CD8-positive, alpha-beta memory T cell (primary cell): ENCODE measurements at places on chromosomes 5 and 9.

GRCh38 chr5:128329386-128329939 is 208.6 kb downstream of the FBN2 start:
- no peak for DNase-seq

- DNase-seq: no peak
Measured at GRCh38 chr5:58543723-58544122, 39.2 kb upstream of the RAB3C start.

GRCh38 chr5:57174128-57174889 is 450 bp downstream of the GPBP1 start:
- DNase-seq: no peak

- no peak for DNase-seq
Measured at GRCh38 chr9:134324359-134325095, 1.7 kb upstream of the RXRA start.

DNA sequence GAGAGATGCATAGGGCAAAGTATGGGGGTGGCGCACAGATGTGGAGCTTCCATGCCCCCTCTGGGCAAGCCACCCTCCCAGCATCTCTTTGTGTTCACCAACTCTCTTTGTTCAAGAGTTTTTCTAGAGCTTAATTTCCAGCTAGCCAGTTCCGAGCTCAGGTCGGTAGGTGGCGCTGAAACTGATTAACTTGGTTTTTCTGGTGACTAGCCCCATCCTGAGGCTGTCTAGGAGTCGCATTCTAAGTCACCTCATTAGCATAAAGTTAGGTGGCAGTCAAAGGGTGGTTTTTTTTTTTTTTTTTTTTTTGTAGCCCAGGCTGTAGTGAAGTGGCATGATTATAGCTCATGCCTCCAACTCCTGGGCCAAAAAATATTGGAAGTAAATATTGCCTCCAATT is 476.4 kb downstream of the KDM4C start:
- DNase-seq: no peak

DNA sequence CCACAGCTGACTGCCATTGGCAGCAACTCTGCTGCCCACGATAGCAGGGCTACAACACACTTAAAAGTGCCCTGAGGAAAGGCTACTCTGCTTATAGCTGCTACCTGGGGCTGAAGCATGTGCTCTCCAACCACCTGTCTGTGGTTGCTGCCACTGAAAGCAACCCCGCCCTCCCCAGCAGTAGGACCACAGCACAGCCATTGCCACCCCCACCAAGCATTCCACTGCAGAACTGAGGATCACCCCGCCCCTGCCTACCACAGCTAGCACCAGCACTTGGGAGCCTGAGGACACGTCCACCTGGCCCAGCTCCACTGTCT is 85.8 kb downstream of the LPAR1 start:
- no peak for DNase-seq

GRCh38 chr9:38130724-38131123 is 61.7 kb upstream of the SHB start:
- DNase-seq: no peak

DNA sequence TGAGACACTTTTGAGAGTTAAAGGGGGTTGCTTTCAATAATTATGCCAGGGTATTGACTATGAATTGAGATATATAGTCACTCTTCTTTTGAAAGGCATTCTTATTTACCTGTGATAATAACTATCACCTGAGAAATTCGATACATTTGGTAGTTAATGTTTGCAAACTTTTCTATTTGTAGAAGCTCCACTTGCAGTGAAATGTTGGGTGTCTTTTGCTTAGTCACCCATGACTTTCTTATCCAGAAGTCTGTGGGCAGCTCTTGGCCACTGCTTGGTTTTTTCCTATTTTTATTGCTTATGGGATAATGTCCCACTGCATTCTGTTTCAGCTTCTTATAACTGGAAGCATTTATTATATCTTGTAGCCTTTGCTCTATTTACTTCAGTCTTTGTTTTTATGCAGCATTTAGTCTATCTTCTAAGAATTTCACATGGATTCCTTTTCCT is 3.9 kb downstream of the MACIR start:
- DNase-seq: no peak

- no peak for DNase-seq
Measured at GRCh38 chr5:43298443-43298842, 14.8 kb downstream of the HMGCS1 start.

- no peak for DNase-seq
Measured at GRCh38 chr9:30382271-30382670, 2002.2 kb upstream of the ACO1 start.

DNA sequence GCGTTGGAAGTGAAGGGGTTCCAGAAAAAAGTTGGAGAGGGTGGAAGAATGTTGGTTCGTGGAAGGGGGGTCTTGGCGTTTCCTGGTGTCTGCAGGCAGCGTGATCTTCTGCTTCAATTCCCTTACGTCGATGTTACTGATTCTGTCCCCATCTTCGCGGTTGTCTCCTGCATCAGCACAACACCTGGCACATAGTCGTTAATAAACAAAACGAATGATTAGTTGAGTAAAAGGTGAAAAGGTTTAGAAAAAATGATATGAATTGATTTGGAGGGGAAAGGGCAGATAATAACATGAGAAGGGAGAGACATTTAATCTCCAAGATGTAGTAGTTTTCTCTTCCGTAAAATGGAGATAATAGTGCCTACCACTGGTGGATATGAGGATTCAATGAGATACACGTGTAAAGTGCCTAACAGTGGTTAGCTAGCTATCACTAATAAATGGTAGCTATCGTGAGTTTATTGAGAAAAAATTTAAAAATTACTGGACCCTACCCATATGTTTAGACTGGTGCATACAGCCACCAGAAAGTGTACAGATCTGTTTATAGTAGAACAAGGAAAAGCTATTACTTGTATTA is 556 bp downstream of the MTREX start:
- DNase-seq: no peak

DNA sequence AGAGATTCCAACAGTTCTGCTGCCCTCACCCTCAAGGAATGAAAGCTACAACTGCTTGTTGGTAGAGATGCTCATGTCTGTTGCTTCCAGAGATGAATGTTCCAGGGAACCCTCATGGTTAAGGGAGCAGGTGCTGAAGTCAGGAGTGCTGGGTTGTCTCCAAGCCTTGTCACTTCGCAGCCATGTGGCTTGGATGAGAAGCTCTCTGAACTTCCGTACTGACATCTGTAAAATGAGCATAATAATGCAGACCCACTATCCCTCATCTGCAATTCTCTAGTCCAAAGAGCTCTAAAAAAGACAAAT is 133.3 kb upstream of the ADRA1B start:
- DNase-seq: no peak

- no peak for DNase-seq
Measured at GRCh38 chr9:78601957-78602565, 305.1 kb downstream of the PSAT1 start.

DNA sequence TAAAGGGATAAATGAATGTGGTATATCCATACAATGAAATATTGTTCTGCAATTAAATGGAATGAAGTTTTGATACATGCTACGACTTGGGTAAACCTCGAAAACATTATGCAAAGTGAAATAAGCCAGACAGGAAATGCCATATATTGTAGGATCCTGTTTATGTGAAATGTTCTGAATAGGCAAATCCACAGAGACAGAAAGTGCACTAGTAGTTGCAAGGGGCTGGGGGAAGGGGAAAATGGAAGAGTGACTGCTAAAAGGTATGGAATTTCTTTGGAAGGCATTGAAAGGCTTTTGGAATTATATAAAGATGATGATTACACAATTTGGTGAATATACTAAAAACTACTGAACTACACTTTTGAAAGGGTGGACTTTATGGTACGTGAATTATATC is 97.0 kb downstream of the FOXD1 start:
- DNase-seq: no peak

DNA sequence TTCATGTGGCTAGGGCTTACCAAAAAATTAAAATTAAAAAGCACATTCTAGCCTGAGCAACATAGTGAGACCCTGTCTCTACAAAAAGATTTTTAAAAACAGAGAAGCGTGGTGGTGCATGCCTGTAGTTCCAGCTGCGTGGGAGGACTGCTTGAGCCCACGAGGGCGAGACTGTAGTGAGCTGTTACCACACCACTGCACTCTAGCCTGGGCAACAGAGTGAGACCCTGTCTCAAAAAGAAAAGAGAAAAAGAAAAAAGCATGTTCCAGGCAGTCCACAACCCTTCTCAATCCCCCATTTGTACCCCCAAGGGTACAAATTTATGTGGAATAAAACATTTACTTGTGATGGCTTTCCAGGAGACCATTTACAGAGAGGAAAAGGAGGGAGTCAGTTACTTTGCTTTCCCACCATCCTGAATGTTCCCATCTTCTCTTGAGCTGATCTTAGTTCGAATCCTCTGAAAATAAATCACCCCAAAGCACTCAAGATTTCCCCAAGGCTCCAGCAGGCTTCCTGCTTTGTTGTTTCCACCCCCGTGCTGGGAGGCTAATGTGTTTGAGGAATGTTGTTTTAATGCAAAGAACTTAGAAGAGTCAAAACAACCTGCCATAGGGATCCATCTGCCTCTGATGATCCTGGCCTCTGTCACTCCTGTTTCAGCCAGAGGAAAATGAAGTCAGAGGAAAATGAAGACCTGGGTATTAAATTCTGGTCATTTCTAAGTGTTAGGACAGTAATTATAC is 384.7 kb downstream of the BNC2 start:
- DNase-seq: no peak

DNA sequence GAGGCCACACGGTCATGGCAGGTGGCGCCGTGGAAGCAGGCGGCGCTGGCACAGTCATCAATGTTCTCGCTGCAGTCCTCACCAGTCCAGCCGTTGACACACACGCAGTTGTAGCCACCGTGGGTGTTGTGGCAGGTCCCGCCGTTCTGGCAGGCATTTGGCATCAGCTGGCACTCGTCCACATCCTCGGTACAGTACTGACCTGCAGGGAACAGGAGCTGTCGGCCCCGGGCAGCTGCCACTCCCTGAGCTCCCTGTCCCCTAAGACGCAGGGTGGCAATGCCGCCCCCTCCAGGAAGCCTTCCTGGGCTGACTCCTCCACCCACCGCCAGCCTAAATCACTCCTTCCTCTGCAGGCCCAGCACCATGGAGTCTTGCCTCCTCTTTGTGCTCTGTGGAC is 27.2 kb downstream of the NOTCH1 start:
- DNase-seq: no peak

DNA sequence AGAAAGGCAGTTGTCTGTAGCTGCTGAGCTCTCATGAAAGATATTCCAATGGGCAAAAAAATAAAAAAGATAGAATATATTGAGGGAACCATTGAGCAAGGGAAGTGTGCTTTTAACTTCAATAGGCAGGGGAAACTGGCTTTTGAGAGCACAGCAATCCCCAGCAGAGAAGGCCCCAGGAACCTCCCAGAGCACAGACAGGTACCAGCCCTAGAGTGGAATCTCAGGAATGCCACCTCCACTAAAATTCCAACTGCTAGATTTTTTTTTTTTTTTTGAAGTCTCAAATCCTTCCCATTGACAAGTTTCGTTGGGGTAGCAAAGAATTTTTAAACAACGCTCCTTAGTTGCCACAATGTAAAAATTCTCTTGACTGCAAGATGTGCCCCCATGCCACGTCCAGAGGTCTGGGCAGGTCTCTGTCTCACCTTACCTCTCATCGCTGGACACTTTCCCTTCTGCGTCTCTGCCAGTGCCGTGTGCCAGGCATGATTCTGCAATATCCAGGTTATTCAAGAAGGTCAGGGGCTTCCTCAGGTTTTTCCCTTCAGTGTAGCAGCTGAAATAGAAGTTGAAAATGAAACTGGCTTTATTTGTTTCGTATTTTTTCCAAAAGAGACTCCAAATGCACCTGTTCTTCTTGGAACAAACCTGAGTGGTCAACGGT is 64.2 kb upstream of the IRX1 start:
- DNase-seq: no peak

- DNase-seq: no peak
Measured at GRCh38 chr5:40381016-40381415, 298.7 kb upstream of the PTGER4 start.

DNA sequence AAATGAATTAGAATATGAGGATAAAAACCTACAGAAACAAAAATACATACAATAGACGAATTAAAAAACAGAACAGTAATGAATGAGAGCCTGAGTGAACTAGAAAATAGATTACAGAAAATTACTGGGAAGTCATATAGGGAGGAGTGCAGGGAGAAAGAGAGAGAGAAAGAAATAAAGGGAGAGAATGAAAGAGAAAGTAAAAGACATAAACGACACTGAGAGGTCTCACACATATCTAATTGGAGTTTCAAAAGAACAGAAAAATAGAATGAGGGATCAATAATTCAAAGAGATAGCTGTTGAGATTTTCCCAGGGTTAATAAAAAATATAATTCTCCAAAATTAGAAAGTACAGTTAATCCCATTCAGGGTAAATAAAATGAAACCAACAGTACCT is 156.4 kb upstream of the FTMT start:
- no peak for DNase-seq

- no peak for DNase-seq
Measured at GRCh38 chr5:143561219-143561618, 157.7 kb upstream of the NR3C1 start.

- DNase-seq: no peak
Measured at GRCh38 chr9:13034694-13035002, 244.8 kb downstream of the MPDZ start.

GRCh38 chr9:79257790-79258351 is 313.9 kb upstream of the TLE4 start:
- no peak for DNase-seq

DNA sequence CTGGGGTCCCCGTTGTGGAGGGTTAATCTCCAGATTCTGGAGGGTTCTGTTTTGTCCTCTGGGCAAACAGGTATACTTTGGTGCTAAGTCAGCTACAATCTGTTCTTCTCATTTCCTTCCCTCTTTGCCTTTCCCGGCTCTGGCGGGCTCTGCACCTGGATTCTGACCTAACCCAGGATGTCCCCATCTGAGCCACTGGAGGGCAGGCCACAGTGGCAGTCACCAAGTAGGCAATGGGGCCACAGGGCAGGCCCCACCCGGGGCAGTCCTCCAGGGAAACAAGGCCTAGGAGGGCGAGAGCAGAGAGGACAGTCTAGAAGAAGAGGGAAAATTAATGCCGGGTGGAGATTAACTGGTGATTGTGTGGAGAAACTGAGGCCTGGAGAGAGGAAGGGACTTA is 40.4 kb upstream of the HRH2 start:
- no peak for DNase-seq

GRCh38 chr9:109286981-109287380 is 33.9 kb downstream of the EPB41L4B start:
- DNase-seq: no peak

DNA sequence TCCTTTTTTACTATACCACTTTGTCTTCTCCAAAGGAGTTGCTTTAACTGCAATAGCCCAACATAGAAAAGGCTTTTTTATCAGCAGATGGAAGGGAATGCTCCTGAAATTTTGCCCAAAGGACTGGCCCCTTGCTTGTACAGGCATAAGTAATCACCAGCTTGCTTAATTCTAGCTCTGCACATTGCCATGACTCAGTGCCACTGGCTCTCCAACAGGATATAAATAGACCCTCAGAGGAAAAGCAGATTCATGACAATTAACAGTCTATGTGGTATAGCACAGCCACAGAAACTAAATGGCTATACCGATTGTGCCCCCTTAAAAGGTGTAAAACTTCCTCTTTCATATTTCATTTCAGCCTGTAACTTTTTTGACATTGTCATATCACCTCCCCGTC is 227.0 kb downstream of the ZNF608 start:
- no peak for DNase-seq

GRCh38 chr5:113246361-113246870 is 188.4 kb downstream of the TSSK1B start:
- no peak for DNase-seq
